ENCODE measurements at places on chromosomes 11 and 22.

GRCh38 chr11:18010121-18010670 is 2.7 kb downstream of the SERGEF start:
- DNase-seq, result no peak

GRCh38 chr22:20131859-20132685 is 468 bp downstream of the ZDHHC8 start:
- no peak for DNase-seq

DNA sequence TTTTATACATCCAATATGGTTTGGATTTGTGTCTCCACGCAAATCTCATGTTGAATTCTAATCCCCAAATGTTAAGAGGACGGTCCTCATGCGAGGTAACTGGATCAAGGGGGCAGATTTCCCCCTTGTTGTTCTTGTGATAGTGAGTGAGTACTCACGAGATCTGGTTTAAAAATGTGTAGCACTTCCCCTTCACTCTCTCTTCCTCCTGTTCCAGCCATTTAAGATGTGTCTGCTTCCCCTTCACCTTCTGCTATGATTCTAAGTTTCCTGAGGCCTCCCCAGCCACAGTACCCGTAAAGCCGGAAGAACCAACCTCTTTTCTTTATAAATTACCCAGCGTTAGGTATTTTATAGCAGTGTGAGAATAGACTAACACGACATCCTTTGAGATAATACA is 98.6 kb downstream of the TTC28 start:
- DNase-seq, result no peak

- DNase-seq, result no peak
Observed at GRCh38 chr11:61054927-61055562, 47.2 kb upstream of the CD5 start.

Measured in right lung (tissue), 10 donors.